ENCODE measurements at places on chromosomes 2 and 18. TPM values are rescaled to one million over a fixed set of nuclear protein-coding genes. Genes with fewer than 3 reads are reported as not detected.

CAPN14 gene
- total RNA-seq, result 0.12 TPM

RAD51AP2 gene
- under 0.01 TPM for total RNA-seq

DHX57 gene
- 15.3 TPM for total RNA-seq

PRKAG3 gene
- 4.1 TPM for total RNA-seq

ACADL gene
- 0.83 TPM for total RNA-seq

NLRC4 gene
- not detected for total RNA-seq

PPP1R1C gene
- 0.38 TPM for total RNA-seq

C1GALT1C1L gene
- total RNA-seq, result 0.30 TPM

SLC8A1 gene
- total RNA-seq, result 25.4 TPM

NT5C1B gene
- total RNA-seq, result not detected

CRYBA2 gene
- not detected for total RNA-seq

SPATA3 gene
- total RNA-seq, result not detected

VWC2L gene
- total RNA-seq, result not detected

CCDC85A gene
- total RNA-seq, result 2.8 TPM

GLI2 gene
- total RNA-seq, result 1.1 TPM

MBD1 gene
- total RNA-seq, result 55.9 TPM

MDH1B gene
- 0.83 TPM for total RNA-seq

SUMO1 gene
- total RNA-seq, result 104 TPM

FAM124B gene
- 0.12 TPM for total RNA-seq

RBMS1 gene
- total RNA-seq, result 68.7 TPM

SULT1C4 gene
- not detected for total RNA-seq

ABCB11 gene
- total RNA-seq, result not detected

CCBE1 gene
- total RNA-seq, result 31.9 TPM

FAHD2A gene
- total RNA-seq, result 31.6 TPM

FAM110C gene
- total RNA-seq, result under 0.01 TPM

AKAIN1 gene
- not detected for total RNA-seq

ANKRD30BL gene
- total RNA-seq, result not detected

POLE4 gene
- total RNA-seq, result 28.2 TPM

CNGA3 gene
- total RNA-seq, result under 0.01 TPM

C1QL2 gene
- not detected for total RNA-seq

AP1S3 gene
- total RNA-seq, result 9.6 TPM

ALPI gene
- not detected for total RNA-seq

SLC9A4 gene
- total RNA-seq, result not detected

B3GNT7 gene
- not detected for total RNA-seq

CNDP1 gene
- not detected for total RNA-seq

FN1 gene
- total RNA-seq, result 11,165 TPM

BCL11A gene
- 0.08 TPM for total RNA-seq

SNORC gene
- total RNA-seq, result 0.83 TPM

CROCC2 gene
- 0.12 TPM for total RNA-seq

LRRC30 gene
- not detected for total RNA-seq

Measured in smooth muscle cell of the coronary artery (primary cell).